ENCODE measurements at places on chromosomes 16 and 17.

DNA sequence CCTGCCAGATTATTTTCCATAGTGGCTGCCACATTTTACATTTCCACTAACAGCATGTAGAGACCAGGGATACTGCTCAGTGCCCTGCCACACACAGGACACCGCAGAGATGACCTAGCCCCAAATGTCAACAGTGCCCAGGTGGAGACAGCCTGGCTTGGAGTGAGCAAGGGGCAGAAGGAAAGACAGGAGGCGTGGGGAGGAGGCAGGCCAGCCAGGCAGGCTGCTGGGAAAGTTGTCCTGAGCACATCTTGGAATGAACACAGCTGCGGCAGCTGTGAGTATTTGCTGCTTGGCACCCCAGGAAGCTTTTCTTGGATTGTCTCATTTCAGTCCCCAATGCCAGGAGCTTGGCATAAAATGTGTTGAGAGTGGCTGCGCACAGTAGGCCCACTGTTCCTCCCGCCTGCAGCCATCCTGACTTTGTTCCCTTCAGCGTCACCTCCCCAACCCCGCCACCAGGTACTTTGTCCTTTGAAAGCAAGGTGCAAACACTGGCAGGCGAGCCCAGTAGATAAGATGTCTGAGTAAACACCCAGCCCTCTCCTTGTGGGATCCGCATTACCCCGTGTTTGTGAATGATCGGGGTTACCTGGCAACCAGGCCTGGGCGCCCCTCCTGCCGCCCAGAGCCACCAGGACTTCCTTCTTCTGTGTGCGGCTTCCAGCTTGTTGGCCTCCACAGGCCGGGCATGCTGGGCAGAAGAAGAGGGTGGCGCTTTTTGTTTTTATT, 114.0 kb downstream of the CMIP start:
- DNase-seq: peak; percentile 57

- DNase-seq: no peak
These were observed 77.0 kb downstream of the WWOX start for GRCh38 chr16:78176435-78176834.

DNA sequence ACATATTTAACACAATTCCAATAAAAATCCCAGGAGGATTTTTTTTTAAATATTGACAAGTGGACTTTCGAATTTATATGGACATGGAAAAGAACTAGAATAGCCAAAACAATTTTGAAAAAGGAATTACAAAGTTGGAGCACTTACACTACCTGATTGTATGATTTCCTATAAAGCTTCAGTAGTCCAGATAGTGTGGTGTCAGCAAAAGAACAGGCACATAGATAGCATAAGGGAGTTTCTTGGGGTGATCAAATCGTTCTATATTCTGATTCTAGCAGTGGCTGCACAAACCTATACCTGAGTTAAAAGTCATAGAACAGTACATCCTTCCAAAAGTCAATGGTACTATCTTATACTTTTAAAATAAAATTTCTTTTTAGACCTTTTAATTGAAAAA, 66.4 kb upstream of the CES5A start:
- no peak for DNase-seq

DNA sequence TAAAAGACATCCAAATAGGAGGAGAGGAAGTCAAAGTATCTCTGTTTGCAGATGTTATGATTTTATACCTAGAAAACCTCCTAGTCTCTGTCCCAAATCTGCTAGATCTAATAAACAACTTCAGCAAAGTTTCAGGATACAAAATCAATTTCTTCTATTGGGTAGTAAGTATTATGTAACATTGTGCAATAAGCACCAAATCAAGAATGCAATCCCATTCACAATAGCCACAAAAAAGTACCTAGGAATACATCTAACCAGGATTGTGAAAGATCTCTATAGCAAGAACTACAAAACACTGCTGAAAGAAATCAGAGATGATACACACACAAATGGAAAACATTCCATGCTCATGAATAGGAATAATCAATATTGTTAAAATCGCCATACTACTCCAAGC, 13.0 kb downstream of the NLRP1 start:
- DNase-seq: no peak

DNA sequence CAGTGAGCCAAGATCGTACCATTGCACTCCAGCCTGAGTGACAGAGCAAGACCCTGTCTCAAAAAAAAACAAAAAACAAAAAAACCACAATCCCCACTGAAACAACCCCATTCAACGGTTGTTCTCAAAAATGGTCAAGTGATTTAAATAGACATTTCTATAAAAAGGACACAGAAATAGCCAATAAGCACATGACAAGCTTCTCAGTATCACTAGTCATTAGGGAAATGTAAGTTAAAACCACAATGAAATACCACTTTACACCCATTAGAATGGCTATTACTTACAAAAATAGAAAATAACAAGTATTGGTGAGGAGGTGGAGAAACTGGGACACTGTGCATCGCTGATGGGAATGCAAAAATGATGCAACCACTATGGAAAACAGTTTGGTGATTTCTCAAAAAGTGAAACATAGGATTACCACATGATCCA, 26.6 kb upstream of the MYLK3 start:
- no peak for DNase-seq

DNA sequence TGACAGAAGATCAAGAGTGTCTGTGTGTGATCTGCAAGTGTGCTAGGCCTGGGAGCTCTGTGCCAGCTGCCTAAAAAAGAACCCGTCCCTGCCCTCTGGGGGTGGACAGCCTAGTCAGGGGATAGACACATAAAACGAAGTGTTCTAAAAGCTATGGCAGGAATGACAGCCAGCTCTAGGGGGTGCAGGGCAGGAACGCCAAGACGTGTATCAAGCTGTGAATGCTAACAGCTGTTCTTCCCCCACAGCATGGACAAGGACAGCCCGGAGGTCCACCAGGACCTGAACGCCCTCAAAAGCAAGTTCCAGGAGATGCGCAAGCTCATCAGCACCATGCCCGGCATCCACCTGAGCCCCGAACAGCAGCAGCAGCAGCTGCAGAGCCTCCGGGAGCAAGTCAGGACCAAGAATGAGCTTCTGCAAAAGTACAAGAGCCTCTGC, 5.1 kb downstream of the RASD1 start:
- DNase-seq: no peak

- DNase-seq: no peak
These were observed 56.1 kb downstream of the TNRC6C start for GRCh38 chr17:78014646-78015045.

GRCh38 chr16:88759245-88759975, 25.6 kb downstream of the PIEZO1 start:
- no peak for DNase-seq

DNA sequence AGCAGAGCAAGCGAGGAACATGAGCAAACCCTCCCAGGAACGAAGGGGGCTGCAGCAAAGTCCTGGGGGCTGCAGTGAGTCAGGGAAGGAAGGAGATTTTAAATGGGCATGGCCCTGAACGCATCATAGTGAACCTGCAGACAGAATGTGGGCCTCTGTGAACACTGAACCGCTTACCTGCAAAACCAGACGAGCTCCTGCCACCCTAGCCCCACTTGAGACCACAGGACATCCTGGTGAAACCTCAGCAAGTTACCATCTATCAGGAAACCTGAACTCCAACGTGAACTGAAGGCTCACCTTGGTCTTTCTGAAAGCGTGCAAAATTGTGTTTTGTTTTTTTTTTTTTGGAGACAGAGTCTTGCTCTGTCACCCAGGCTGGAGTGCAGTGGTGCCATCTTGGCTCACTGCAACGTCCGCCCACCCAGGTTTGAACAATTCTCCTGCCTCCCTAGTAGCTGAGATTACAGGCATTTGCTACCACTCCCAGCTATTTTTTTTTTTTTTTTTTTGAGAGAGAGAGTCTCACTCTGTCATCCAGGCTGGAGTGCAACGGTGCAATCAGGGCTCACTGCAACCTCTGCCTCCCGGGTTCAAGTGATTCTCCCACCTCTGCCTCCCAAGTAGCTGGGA, 30.8 kb downstream of the FANCA start:
- no peak for DNase-seq

GRCh38 chr16:10033556-10033955, 148.7 kb downstream of the GRIN2A start:
- no peak for DNase-seq

GRCh38 chr17:48445248-48445620, 15.2 kb upstream of the SKAP1 start:
- DNase-seq: no peak

- DNase-seq: peak; percentile 12
These were observed 114.6 kb downstream of the SLC39A11 start for GRCh38 chr17:72977771-72978417.

GRCh38 chr16:82093666-82094300, 58.7 kb downstream of the HSD17B2 start:
- DNase-seq: no peak

DNA sequence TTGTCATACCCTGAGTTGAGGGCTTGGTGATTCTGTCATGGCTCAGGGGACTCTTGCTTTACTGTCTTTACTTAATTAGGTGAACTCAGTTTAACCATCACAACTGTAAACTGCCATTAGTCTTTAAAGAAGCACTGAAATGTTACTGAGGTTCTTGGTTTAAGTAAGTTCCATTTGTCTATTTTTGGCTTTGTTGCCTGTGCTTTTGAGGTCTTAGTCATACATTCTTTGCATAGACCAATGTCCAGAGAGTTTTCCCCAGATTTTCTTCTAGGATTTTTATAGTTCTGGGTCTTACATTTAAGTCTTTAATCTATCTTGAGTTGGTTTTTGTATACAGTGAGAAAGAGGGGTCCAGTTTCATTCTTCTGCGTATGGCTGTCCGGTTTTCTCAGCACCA, 137.5 kb downstream of the SOCS1 start:
- DNase-seq: no peak

DNA sequence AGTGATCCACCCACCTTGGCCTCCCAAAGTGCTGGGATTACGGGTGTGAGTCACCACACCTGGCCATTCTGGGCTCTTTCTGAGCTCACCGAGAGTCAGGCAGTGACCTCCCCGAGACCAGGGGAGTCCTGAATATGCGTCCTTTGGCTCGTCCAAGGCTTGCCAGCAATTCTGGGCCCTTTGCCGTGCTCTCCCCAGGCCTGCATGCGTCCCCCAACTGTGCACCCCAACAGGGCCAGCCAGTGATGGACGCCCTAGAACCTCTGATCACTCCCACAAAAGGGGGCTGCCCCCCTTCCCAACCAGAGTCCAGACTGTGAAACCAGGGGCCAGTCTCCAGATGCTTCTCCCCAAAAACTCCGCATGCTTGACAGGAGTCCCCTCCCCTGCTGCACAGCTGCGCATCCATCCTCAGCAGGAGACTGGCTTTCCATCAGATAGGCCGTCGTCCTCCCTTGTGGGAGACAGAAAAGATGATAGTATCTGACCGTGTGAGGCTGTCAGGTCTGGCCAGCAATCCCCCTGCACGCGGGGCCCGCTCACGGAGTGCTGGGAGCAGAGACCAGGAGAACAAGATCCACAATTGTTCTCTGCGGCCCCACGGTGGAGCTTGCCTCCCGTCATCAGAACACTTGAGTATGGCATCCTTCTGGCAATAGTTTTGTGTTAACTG, 15.5 kb downstream of the HS3ST6 start:
- no peak for DNase-seq

- DNase-seq: no peak
These were observed 123.0 kb upstream of the ASIC2 start for GRCh38 chr17:33416131-33416530.

- DNase-seq: no peak
These were observed 14.2 kb downstream of the ERI2 start for GRCh38 chr16:20791923-20792612.

GRCh38 chr16:50705436-50706110, 12.2 kb downstream of the NOD2 start:
- DNase-seq: no peak

DNA sequence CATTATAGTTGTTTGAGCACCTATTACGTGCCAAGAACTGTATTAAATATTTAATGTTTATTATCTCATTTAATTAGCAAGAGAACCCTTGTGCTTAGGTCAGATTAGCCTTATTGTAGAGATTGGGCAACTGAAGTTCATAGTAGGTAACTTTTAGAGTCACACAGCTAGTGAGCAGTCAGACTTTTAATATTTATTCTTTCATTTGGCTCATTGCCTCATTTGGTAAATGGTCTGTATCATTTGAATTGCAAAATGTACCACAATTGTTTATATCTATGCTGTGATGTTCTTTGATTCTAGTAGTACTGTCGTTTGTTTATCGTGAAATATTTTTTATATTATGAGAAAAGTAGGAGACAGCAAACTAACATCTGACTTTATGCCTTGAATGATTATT, 7.6 kb downstream of the CLTC start:
- no peak for DNase-seq

DNA sequence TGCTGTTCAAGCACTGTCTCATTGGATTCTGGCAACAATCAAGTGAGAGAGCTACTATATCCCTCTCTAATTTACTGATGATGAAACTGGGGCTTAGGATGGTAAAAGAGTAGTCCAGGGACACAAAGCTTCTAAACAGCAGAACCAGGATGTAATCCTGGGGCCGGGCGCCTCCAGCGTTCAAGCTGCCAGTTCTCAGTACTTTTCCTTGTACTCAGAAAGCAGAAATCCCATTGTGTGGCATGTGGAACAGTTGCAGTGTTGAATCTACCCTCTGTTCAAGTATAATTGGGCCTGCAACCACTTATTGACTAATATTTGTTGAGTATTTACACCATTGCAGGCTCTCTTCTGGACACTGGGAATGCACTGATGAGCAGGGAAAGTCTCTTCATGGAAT, 14.5 kb upstream of the CDH13 start:
- DNase-seq: no peak

DNA sequence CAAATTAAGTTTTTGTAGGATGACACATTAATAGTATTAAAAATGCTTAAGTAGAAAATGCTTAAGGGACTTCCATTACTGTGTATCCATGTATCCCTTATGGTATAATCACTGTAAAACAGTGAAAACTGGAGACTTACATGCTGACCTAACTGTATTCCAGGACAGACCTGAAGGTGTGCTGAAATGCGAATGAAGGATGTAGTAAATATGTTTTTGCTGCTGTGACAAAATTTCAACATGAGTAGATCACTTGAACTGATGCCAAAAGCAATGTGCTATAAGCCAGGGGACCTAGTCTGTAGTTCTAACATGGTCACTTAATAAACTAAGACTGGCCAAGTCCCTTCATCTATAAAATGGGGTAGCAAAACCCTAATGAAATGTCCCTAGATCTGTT, 142.0 kb upstream of the CORO6 start:
- DNase-seq: no peak

- DNase-seq: no peak
These were observed at the start of gene STX8 for GRCh38 chr17:9575381-9576101. STX8 (minus strand) TSS chr17:9575820; CDS start chr17:9575808, 12 bp downstream.

DNA sequence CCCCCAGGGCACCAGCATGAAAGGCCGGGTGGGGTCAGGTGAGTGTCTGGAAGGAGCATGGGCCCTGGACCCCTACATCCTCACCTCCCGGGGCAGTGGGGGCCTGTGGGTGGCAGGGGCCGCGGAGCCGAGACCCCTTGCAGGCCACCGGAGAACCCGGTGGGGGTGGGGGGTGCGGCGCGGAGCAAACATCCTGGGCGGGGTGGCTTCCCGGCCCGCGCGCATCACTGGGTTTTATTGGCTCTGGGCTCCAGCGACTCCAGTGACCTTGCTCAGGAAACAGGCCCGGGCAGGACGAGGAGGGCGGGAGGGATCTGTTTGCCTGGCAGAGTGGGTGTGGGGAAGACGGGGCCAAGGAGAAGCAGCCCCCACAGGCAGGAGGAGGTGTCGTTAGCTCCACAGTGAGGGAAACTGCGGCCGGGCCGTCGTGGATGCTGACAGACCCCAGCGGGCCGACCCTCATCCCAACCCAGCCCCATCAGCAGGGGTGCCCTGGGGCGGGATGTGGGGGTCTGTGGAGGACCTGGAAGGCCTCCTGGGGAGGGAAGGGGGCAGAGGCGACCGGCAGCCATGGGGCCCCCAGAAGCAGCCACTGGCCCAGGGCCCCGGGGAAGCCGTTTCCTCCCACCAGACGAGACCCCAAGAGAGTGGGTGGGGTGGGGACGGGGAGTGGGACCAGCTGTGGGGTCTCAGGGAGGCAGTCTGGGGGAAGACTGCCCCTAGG, 10.6 kb downstream of the SSTR5 start:
- DNase-seq: no peak
